ENCODE measurements at places on chromosomes 2 and 18.

DNA sequence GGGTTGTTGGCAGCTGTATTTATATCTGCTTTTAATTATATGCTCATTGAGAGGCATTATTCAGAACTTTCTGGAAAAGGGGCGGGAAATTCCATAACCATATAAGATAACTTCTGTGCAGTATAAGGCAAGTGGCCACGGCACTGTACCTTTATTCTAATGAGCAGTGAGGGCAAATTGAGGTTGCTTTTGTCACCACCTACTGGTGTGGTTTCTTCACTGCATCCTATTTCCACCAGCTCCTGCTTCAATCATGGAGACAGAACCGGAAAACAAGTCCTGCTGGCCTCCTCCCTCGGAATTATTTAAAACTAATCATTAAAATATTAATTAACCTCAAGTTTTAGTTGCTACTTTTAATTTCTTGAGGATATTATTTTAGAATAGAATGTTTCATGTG lies 759.4 kb downstream of the CBLN2 start:
- DNase-seq: peak; percentile 12

DNA sequence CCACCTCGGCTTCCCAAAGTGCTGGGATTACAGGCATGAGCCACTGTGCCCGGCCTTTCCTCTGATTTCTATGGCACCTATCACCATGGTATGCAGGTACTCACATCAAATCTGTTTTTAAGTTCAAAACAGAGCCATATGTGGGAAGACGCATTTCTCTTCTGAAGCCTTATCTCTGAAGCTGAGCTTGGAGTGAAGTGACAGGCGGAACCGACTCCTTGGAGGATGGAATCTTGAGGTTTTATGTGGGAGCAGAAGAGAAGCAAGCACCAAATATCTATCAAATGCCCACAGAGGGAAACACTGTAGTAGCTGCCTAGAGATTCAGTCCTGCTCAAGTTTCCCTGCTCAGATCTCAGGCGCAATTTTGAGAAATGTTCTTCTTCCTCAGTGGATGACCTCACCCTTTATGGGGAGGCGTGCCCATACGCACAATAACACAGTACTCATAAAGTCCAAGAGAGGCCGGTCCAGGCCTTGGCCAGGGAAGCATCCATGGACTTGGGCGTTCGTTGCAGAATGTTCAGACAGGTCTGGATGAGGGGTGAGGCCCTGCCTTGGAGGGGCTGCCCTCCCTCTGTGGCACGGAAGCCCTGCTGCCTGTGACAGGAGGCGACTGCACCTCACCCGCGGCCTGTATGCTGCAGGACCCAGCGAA lies 67.9 kb downstream of the HNRNPLL start:
- no peak for DNase-seq

DNA sequence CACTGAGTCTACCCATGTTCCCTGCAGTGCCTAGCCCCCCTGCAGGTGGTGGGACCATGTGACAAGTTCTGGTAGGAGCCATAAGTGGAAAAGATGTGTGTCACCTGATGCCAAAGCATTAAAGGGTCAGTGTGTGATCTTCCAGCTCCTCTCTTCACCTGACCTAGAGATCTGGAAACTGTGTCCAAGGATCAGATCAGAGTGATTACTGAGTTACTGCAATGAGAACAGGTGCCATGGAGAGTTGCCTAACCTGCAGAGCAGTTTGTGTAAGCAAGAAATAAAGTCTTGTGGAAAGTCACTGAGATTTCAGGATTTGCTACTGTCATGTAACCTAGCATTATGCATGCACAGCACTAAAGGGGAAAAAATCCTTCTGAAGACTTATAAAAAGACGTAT lies 90.6 kb downstream of the ACVR1C start:
- DNase-seq: no peak

DNA sequence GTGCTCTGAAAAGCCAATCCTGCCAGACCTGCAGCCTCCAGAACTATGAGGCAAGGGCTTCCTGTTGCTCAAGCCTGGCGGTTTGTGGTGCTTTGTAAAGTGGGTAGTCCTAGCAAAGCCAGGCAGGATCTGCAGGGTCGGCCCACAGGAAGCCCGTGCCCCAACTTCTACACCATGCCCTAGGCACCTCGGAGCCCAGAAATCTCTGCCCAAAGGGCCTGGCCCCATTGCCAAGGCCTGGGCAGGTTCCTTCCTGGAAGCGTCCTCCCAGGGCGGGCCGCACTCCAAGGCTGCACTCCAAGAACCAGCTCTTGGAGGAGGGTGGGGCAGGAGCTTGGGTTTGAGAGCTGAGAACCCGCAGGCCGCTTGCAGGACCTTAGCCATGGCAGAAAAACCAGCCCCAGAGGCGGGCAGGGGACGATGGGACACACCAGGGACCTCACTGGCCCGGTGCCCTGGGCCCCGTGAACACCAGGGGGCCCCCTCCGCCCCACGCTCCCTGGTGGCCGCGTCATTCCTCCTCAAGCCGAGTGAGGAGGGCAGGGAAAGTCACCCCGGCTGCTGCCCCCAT lies 37.2 kb upstream of the ID2 start:
- no peak for DNase-seq

DNA sequence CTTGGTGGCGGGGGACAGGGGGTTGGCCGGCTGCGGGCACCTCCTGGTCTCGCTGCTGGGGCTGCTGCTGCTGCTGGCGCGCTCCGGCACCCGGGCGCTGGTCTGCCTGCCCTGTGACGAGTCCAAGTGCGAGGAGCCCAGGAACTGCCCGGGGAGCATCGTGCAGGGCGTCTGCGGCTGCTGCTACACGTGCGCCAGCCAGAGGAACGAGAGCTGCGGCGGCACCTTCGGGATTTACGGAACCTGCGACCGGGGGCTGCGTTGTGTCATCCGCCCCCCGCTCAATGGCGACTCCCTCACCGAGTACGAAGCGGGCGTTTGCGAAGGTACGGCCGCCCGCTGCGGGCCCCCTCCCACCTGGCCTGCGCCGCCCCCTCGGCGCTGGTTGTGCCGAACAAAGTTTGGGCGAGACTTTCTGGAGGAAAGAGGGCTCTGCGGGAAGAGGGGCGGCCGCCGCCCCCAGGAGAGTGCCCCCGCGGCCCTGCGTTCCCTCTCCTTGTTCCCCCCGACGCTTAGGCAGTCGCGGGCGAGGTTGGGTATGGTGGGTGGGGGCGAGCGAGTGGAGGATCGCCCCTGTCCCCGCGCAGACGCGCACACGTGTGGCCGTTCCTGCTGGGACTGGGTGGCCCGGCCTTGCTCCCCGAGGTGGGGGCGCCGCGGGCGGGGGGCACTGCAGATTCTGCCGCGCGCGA lies 866 bp downstream of the CRIM1 start:
- DNase-seq: peak; percentile 19

GRCh38 chr2:156340377-156340776 lies 7.9 kb upstream of the NR4A2 start:
- no peak for DNase-seq

Measured in NCI-H2081 (cell line).